ENCODE measurements at places on chromosomes 1 and 21. TPM values are rescaled to one million over a fixed set of nuclear protein-coding genes. Genes with fewer than 3 reads are reported as not detected.

The MIXL1 gene
- total RNA-seq, result not detected

The ZBED6 gene
- total RNA-seq, result 40.0 TPM

The CELA3B gene
- not detected for total RNA-seq

The RIPPLY3 gene
- 0.11 TPM for total RNA-seq

The KLF17 gene
- total RNA-seq, result 1.4 TPM

The KCNK1 gene
- total RNA-seq, result 12.3 TPM

The HEYL gene
- under 0.01 TPM for total RNA-seq

The GBP5 gene
- total RNA-seq, result 0.11 TPM

Measured in articular chondrocyte of knee joint (primary cell).